Sigmoid colon (tissue), 7 donors: ENCODE measurements at places on chromosomes 12 and 14. TPM values are rescaled to one million over a fixed set of nuclear protein-coding genes. Genes with fewer than 3 reads are reported as not detected.

The ERP27 gene
- total RNA-seq: not detected

The CCDC196 gene
- not detected for total RNA-seq

DNA sequence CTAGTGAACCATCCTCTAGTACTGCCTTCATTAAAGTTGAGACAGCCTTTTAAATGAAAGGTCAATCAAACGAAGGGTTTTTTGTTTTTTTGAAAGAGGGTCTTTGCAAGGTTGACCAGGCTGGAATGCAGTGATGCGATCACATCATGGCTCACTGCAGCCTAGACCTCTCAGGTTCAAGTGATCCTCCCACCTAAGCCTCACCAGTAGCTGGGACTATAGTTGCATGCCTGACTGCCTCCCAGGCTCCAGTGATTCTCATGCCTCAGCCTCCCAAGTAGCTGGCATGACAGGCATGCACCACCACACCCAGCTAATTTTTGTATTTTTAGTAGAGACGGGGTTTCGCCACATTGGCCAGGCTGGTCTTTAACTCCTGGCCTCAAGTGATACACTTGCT is 114.6 kb upstream of the SINHCAF start:
- DNase-seq: no peak

DNA sequence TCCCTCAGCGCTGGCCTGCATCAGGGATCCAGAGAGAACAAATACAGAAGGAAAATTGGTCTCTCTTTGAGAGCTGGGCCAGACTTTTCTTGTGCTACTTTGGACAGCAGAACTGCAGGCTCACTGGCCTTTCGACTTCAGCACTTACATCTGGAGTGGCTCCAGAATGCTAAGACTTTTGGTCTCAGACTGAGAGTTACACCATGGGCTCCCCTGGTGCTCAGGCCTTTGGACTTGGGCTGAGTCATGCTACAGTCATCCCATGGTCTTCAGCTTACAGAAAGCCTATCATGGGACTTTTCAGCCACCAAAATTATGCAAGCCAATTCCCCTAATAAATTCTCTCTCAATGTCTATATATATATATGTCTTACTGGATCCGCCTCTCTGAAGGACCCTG is 9.0 kb upstream of the CD163 start:
- DNase-seq: peak; percentile 62

The KRT3 gene
- not detected for total RNA-seq

The ALX1 gene
- total RNA-seq: not detected

The FOXN4 gene
- total RNA-seq: 1.9 TPM
